ENCODE measurements at places on chromosomes 6 and 20. TPM values are rescaled to one million over a fixed set of nuclear protein-coding genes. Genes with fewer than 3 reads are reported as not detected.

PRRT1 gene
- total RNA-seq, result not detected

MAN1A1 gene
- total RNA-seq, result 13.9 TPM

TFAP2A gene
- total RNA-seq, result 28.4 TPM

HLA-DOB gene
- 1.7 TPM for total RNA-seq

BIRC7 gene
- total RNA-seq, result not detected

RPS6KA2 gene
- 49.3 TPM for total RNA-seq

CGA gene
- not detected for total RNA-seq

KCNB1 gene
- not detected for total RNA-seq

TMEM200A gene
- 18.9 TPM for total RNA-seq

C20orf202 gene
- not detected for total RNA-seq

PROKR2 gene
- not detected for total RNA-seq

KCNG1 gene
- total RNA-seq, result 60.2 TPM

CTCFL gene
- total RNA-seq, result not detected

HCRTR2 gene
- not detected for total RNA-seq

ID4 gene
- 0.23 TPM for total RNA-seq
